ENCODE measurements at places on chromosomes 1 and 21.
A peak's percentile ranks its signal among the peaks of the same experiment; 100 is the strongest.

DNA sequence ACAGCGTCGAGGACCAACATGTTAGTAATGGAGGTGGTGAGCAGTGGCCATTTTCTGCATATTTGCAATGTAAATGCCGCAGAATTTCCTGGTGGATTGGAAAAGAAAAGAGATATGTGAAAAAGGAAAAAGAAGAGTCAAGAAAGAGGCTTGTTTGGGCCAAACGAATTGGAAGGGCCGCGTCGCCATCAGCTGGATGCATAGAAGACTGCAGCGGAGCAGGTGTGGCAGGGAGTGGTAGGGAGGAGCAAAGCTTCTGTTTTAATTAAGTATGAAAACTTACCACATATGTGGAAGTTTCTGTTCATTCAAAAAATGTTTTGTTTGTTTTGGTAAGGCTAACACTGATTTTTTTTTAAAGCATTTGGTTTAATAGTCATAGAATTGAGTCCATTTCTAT is 690.7 kb downstream of the NCAM2 start:
- DNase-seq = no peak

- no peak for DNase-seq
These were observed 159.8 kb downstream of the HS2ST1 start for GRCh38 chr1:87074001-87074795.

DNA sequence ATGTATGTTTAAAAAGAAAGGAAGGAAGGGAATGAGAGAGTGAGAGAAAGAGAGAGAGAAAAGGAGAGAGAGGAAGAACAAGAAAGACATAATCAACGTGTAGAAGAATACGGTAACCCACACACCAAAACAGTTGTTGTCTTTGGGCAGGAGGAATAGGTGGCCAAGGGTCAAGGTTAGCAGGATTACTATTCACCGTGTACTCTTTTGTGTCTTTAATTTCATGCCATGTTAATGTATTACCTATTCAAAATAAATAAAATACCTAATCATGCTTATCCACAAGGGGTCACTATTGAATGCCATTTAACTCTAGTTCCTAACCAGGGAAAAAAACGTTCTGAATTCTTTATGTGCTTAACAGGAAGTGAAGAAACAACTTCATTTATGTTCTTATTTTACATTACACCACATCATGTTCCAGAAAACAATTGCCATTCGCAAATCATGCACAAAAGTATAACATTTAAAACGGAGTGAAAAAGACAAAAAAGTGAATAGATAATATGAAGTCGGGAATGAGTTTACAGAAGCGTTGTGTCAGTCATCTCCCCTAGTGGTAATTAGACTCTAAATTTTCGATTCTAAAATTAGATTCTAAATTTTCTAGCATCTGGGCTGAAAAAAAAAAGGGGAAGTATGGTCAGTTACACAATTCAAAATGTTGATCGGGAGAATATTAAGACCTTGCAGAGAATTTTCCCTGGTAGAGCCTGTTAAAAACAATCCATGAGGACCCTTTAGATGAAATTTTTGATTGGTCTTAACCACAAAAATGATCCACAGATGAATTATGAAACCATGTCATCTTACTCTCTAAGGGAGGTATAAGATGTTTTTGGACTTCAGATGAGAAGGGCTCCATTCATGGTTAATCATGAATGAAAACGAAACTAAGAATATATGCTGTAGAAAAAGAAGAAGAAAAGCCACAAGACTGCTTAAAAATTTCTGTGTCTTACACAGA is 700 bp upstream of the KMO start:
- DNase-seq = peak; percentile 72

- DNase-seq = no peak
These were observed 244.4 kb downstream of the AKT3 start for GRCh38 chr1:243605604-243606003.

GRCh38 chr1:44700573-44700972 is 26.1 kb downstream of the ARMH1 start:
- DNase-seq = no peak

DNA sequence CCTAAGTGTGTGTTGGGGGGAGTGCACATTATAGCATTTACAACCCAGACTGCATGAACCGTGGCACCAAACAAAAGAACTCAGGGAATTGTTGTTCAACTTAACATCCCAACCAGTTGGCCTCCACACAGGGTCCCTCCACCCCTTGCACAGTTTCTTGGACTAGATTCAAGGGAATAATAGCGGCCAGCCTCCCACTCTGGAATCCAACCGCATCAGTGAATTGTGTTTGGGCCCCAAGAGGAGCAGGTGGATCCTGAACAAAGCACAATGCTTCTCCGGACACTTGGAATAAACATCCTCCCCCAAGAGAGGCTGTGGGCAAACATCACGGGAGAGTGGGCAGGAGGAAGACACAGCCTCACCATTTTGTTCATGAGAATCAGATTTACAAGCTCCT is 18.2 kb downstream of the CD34 start:
- DNase-seq = no peak

DNA sequence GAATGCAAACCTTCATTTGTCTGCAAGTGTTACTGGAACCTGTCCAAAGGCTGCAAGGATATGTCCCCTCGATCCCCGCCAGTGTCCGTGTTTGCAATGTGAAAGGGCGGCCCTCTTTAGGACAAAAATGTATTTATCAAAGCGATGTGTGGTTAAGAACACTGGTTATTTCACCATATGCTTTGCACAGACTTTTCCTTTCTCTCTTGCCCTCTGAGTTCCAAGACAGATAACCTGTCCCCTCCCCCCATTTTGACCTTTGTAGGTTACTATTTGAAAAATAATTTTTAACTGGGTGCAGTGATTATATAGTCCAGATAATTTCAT is 1.8 kb downstream of the CHRM3 start:
- no peak for DNase-seq

DNA sequence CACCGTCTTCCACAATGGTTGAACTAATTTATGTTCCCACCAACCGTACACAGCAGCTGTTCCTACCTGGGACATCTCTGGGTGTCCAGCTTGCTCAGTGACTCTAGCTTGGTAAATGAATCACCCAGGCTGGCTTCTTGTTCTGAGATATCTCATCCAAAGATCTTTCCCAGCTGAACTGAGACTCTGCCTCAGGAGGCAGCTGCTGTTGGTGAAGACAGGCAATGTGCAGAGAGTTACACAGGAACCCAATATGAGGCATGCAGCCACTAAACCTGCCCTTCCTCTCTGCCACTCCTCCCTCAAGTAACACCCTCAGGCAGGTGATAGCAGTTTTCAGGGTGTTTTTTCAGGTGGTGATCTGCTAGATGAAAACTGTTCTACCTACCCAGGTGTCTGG is 14.0 kb upstream of the FOXO6 start:
- no peak for DNase-seq

- no peak for DNase-seq
These were observed 82.7 kb downstream of the CDC7 start for GRCh38 chr1:91583326-91583755.

DNA sequence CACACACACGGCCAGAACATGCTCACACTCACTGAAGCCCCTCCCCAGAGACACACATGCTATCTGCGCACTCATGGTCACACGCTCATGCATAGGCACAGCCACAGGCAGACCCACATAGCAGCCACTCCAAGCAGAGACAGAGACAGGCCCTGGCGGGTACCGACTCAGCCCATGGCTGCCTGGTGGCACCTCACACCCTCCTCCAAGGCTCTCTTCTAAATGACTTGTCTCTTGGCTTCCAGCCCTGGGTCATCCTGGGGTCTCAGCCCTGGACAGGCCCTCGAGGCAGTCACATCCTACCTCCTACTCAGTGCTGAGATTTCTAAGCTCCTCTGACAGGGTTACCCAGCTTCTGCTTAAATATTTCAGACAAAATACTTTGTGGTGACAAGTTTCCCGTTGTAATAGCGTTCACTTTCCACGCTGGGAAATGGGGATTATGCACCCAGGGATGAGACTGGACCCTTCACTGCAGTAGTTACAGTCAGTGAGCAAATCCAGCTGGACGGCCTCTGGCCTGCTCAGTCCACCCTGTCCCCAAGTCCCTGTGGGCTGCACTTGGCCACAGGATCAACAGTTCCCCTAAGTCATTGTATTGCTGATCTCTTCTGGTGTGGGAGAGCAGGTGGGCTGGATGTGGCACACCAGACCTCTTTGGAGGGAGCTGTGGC is 2.9 kb upstream of the NFASC start:
- DNase-seq = no peak

DNA sequence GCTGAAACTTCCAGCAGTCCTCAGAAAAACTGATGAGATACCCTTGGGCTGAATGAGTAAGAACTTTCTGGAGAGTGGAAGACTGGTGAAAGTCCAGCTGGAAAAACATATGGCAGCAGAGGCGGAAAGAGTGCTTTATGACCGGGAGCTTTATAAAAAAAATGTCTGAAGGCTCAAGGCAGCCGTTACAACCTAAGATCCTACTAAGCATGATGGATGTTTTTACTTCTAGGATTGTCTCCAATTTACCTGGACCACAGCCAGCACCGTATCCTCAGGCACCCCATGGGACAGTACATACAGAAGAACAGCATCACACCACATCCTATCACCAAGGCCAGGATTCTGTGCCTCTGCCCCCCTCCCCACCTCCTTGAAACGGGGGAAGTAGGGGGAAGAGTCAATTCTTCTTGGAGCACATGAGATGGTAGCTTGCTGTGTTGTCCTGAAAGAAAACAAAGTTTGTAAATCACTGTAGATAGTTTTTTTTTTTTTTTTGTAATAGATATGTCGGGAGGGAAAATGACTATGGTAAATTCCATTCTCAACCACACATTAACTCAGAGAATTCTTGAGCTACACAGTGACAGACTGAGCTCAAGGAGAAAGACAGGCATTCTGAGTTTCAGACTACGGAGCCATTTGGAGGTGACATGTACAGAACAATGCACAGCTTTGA is 11.8 kb upstream of the IRF2BP2 start:
- DNase-seq = no peak

GRCh38 chr1:181184621-181185020 is 96.1 kb downstream of the IER5 start:
- no peak for DNase-seq

GRCh38 chr21:27536319-27536718 is 569.4 kb upstream of the ADAMTS5 start:
- DNase-seq = no peak

DNA sequence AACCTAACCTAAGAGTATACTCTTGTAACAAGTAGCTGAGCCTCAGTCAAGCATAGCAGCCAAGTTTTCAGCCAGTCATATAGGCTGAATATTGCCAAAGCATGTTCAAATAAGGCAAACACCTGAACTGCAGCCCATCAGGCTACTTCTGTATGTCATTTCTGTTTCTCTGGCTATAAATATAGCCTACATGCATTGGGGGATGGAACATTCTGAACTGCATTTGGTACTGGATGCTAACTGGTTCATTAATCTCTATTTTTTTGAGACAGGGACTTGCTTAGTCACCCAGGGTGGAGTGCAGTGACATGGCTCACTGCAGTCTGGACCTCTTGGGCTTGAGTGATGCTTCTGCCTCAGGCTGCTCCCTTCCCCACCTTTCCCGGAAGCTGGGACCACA is 37.3 kb downstream of the MAST2 start:
- no peak for DNase-seq

DNA sequence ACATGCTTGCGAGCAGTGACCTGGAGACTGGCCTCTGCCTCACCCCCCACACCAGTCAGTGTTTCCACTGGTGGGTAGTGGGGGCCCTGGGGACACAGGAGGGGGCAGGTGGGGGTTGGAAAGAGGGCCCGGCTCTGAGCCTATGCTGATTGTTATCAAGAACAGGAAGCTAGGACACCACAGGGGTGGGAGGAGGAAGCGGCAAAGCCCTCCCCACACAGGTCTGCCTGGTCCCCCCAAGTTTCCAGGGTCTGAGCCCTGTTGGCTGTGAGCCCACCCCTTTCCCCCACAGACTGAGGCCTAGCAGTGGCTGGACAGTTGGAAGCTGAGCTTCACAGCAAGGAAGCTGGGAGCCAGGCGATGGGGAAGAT is 1.6 kb upstream of the PTPN7 start:
- DNase-seq = peak; percentile 28

DNA sequence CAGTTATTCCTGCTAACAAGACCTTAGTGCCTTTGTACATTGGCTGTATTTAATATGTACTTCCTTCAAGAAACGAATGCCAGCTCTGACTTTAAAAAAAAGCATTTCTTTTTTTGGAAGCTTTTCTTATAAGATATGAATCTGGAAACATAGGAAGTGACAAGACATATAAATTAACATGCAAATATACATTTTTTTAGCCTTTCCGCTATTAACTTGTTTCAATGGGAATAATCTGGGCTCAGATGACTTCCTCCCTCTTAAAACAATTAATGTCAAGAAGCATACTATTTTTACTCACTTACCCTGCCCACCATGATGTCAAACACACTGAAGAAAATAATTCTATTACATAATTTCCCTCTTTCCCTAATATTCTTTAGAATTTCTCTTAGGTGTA is 1.4 kb downstream of the DENND1B start:
- no peak for DNase-seq

DNA sequence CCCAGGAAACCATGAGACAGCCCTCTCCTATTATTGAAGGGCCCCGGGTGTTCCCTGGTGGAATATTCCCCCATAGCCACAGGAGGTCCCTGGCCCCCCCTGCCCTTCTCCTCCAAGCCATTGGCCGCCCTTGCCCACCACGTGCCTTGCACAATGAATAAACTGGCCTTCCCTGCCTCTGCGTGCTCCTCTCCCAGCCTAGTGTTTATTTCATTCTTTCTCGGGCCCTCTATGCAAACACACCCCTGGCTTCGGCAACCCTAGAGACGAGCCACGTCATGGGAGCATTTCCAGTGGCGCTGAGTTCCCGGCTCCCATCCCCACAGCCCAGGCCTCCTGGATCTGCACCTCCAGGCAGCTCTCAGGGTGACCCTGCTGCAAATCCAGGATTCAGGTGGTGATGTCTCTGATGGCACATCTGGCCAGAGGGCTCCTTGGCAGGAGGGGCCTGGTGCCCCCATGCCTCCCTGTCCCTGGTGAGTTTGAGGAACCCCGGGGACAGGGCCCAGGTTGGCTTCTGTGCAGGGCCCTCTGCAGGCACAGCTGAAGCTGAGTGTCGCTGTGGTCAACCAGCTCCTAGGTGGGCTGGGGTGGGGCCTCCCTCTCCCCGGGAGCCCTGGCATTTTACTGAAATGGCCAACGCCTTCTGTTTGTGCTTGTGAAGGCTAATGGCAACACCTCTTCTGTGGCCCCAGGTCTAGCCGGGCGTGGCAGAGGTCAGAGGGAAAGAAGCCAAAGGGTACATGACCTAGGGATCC is 6.2 kb downstream of the KRTAP10-12 start:
- no peak for DNase-seq

DNA sequence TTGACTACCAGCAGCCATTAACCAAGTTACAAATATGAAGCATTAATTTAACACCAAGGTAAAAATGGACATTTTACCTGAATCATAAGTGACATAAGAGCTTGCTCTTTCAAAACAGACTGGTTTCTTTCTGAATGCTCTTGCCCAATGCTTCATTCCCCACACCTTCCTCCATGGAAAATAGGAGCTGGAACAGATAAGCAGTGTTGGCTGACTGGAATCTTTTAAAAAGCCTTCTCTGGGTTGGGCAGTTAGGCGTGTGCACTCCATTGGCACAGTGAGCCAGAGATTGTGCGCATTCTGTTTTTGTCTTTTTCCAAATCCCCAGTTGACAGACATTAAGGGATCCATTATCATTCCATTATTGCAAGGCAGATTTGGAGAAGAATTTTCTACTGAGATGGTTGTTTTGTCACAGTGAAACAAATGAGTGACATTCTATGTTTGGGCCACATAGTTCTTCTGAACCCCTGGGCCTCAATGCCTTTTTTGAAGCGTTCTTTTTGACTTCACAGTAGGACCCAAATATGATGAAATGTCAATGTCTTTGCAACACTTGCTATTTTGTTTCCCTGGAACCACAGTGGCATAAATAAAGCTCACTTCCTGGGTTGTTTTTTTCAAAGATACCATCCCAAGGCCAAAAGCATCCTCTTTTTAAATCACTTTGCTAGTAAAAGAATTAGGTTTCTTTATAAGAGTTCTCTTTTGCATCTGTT is 32.3 kb downstream of the LRRC8B start:
- DNase-seq = no peak

Measured in CD4-positive, alpha-beta T cell treated with Interleukin-2 at 100 ng/mL for 4 hours (primary cell).